ENCODE measurements at places on chromosomes 1 and 21.

GRCh38 chr1:155125946-155126555 lies 1.6 kb upstream of the EFNA1 start:
- DNase-seq = no peak

- no peak for DNase-seq
Measured at GRCh38 chr1:16130827-16131226, 25.0 kb downstream of the EPHA2 start.

DNA sequence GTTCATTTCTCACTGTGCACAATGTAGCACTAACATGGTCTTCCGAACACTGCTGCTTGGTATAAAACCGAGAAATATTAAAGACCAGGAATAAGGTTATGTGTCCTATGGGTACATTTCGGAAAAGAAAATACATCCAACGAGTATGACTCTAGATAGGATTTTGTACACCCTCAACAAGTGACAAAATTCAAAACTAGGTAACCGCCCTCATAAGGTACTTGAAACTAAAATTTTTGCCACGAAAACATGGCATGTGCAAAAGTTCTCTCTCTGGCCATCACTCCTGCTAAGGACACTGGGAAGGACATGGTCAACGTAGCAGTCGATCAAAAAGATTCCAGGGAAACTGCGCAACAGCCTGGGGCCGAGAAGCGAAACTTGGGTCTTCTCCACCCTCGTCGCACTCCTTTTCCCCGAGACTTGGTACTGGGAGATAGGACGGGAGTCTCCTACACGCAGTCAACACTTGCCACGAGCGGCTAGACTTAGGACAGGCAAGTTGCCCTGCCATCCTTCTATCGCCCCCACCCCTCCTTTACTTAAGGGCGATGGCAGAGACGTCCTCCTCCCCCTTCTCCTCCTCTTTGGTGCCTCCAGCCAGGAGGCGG lies 338 bp upstream of the TOR1AIP1 start:
- no peak for DNase-seq

DNA sequence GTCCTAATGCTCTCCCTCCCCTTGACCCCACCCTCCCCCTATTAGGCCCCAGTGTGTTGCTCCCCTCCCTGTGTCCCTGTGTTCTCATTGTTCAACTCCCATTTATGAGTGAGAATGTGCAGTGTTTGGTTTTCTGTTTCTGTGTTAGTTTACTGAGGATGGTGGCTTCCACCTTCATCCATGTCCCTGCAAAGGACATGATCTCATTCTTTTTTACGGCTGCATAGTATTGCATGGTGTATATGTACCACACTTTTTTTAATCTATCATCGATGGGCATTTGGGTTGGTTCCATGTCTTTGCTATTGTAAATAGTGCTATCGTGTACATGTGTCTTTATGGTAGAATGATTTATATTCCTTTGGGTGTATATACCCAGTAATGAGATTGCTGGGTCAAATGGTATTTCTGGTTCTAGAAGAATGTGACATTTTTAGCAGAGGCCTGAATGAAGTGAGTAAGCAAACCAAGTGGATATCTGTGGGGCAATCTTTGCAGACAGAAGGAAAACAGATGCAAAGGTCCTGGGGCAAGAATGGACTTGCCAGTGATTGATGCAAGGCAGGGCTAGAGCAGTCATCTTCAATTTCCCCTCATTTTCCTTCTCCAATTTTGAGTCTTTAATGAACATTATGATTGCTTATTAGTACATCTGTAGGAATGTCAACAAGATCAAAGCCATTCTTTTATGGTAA lies 50.2 kb downstream of the UBE4B start:
- no peak for DNase-seq

GRCh38 chr1:157937744-157938143 lies 55.7 kb upstream of the KIRREL1 start:
- DNase-seq = no peak

DNA sequence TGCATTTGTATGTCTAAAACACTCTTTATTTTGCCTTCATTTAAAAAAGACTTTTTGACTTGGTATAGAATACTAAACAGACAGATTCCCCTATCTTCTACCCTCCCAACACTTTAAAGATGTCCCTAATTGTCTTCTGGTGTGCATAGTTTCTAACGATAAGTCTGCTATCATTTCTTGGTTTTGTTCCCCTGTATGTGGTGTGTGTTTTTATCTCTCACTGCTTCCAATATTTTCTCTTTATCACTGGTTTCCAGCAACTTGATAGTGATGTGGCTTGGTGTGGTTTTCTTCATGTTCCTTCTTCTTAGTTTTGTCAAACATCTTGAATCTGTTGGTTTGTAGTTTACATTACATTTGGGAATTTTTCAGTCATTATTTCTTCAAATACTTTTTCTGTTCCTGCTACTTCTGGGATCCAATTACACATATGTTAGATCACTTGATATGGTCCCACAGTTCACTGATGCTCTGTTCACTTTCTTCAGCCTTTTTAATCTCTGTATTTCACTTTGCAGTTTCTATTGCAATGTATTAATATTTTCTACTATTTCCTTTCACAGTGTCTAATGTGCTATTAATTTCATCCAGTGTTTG lies 23.2 kb downstream of the F5 start:
- no peak for DNase-seq

DNA sequence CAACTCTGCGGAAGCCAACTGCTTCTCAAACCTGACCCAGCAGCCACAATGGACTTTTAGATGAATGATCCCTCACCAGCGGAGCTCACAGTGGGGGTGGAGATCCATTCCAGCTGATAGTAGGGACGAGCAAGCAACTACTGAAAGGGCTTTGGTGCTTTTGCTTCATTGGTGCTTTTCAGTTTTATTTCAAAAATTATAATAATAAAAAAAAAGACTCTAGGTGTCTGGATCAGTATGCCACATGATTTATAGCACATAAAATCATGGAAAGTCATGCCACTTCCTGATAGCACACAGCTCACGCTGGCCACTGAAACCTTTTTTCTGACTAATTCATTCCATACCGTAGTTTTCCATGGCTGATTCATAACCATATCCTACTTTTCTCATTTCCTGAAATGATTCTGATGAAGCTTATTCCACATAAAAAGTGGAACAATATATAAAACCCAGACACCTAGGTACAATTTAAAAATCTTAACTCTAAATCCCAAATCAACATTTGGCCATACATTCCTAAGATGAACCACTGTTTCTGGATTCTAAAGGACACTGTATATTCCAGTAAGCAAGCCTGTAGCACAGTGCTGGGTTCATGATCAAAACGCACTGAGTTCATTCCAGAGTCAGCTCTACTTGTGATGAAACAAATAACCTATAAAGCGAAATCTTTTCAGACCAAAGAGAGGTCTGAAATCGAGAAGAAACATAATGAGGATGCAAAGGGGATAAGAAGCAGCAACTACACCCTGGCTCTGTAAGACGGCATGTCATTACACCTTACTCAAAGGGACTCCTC lies 41.3 kb upstream of the KCNE1 start:
- DNase-seq = no peak

- no peak for DNase-seq
Measured at GRCh38 chr21:24590261-24590660, 1017.0 kb downstream of the MRPL39 start.

DNA sequence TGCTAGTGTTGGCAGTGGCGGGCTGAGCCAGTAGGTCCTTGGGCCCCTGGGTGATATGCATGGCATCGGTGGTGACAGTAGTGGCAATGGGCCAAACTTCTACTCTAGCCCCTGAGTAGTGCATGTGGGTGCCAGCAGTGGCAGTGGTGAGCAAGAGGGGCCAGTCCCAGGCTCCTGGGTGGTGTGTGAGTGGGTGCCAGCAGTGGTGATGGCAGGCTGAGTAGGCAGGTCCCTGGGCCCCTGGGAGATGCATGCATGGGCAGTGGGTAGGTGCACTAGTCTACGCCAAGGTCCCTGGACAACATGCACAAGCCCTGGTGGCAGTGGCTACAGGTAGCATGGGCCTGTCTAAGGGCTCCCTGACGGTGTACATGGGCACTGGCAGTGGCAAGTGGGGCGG lies 24.6 kb upstream of the TTC22 start:
- DNase-seq = no peak

GRCh38 chr1:3871451-3871805 lies 14.2 kb downstream of the DFFB start:
- DNase-seq = no peak

DNA sequence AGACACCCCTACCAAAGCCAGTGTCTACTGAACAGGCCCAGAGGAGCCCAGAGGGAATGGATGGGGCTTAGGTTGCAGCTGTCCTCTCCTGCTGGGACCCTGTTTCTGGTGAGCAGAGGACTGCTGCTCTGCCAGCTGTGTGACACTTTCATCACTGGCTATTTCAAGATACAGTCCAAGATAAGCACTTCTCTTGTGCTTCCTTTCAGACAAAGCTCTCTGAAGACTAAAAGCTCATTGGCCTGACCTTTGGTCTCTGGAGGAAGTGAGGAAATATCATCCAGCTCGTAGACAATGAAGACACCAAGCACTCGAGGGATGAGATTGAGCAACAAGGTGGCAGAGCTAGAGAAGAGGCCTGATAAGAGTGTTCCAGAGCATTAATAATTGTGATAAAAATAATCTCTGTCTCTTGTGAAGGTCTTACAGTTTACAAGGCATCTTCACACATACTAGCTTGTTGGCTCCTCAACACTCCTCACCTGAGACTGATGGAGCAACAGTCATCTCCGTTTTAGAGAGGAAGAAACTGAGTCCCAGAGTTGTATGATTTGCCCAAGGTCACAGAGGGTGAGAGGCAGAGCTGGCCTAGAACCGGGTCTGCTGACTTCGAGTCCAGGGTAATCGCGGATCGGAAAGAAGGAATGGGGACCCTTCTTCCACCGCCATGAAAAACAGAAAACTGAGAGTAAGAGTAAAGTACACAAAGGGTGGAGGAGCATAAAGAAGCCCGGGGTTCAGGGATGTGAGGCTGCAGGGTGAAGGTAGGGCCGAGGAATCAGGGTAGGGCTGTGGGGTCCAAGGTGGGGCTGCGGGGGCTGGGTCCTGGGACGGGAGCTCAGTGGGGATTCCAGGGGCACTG lies 666 bp downstream of the PAFAH2 start:
- peak; percentile 56 for DNase-seq

DNA sequence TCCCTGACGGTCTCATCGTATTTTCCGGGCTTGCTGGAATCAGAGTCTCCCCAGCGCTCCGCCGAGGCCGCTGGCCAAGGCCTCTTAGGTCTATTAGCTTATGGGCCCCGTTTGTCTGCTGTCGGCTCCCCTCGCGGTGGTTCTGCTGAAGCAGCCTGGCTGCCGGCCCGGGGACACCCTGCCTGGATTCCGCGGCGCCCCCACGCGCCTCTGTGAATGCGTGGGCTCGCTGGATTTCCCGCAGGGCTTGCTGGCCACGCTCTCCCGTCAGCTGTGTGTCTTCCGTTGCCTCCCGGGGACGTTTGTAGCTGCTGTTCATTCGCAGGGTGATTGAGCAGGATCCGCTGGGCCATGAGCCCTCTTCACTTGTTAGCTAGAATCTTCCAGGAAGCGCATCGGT lies 8.4 kb downstream of the LRRC3 start:
- DNase-seq = no peak

DNA sequence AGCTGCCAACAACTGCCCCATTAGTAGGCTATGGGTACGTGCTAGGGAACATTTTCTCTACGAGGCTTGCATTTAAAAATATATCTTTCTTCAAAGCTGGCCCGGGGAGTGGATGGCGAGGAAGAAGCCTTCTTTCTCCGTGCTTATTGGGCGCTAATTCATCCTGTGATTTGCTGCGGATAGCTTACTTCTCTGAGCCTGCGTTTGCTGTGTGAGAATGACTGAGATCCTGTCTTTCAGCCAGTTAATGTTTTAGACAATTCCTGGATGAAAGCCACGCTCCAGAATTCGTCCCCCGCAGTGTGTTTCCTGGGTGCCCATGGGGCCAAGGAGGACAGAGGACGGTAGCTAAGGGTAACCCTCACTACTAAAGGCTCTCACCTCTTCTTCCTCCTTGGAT lies 57.8 kb upstream of the TARBP1 start:
- DNase-seq = no peak

DNA sequence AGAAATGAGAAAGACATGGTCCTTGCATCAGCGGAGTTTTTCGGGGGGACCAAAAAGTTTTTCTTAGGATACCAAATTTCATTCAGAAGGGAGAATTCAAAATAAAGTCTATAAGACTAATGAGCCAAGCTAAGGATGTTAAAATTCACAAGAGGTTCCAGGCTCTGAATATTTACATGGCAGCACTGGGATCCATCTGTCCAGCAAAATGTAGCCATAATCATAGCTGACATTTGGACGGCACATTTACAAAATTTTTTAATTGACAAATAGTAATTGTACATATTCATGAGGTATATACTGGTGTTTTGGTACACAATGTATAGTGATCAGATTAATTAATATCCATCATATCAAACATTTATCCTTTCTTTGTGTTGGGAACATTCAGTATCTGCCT lies 107.9 kb downstream of the ZNF648 start:
- DNase-seq = no peak

GRCh38 chr1:113185463-113186104 lies 112.6 kb downstream of the LRIG2 start:
- DNase-seq = peak; percentile 71

DNA sequence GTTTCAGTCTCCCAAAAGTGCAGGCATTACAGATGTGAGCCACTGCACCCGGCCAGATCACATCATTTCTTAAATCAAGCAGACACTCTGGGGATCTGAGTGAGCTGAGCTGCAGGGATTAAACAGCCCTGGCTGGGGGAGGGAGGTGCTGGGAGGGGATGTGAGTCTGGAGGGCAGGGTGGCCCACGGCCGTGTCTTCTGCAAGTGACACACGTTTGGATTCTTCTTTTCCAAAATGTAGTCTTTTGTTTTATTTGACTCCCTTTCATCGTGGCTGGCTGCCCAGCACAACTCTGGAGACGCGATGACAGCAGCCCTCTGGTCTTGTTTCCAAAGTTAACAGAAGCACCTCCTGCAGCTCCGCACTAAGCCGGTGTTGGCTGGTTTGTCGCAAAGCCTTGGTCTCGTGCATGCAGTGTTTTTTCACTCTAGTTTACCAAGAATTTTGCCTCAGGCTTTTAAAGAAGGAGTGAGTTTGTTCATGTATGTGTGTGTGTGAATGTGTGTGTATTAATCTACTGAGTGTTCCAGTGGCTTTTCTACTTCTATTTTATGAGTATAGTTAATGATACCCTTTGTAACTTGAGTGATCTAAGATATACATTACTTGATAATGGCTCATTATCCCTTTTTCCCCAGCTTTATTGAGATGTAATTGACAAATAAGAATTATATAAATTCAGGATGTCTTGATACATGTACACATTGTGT lies 2.8 kb upstream of the KRTAP10-5 start:
- DNase-seq = no peak

- DNase-seq = peak; percentile 51
Measured at GRCh38 chr1:154158307-154159125, 3.6 kb upstream of the NUP210L start.

GRCh38 chr1:212121779-212122178 lies 86.2 kb downstream of the DTL start:
- DNase-seq = no peak

DNA sequence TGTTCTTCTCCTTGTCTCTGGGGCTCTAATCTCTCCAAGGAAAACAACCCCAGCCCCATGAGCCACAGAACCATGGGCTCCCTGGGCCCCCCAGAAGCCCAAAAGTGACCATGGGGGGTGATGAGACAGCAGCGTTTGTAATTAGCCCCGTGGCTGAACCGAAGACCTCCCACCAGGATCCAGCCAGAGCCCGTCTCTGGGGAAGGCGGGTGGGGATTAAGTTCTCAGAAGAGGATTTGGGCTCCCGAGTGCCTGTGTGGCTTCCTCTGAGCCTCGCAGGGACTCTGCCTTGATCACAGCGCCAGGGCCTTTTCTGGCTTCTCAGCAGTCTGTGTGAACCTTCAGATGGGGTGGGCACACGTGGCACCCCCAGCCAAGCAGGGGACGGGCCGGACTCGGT lies 77.0 kb downstream of the ALPL start:
- no peak for DNase-seq

- no peak for DNase-seq
Measured at GRCh38 chr1:109491372-109491771, 2.5 kb upstream of the CYB561D1 start.
